WTC11 (cell line): ENCODE measurements at places on chromosomes 12 and 14. TPM values are rescaled to one million over a fixed set of nuclear protein-coding genes. Genes with fewer than 3 reads are reported as not detected.

DNA sequence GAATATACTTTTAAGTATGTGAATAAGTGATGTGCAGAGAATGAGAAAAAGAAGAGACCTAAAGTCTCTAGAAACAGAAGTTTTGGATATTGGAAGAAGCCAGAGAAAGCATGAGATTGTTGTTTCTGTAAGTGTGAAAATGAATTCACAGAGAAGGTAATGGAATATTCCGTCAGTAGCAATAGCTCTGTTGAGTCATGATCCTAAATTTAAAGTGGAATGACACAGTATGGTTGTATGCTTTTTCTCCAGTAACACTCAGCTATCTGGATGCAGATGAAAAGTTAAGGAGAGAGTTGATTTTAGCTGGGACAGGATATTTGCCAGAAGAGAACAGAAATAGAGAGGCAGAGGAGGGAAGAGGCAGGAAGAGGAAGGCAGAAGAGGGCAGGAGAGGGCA, 1166.3 kb downstream of the GALC start:
- DNase-seq: no peak

- no peak for DNase-seq
Measured at GRCh38 chr12:108457006-108457733, 57.9 kb upstream of the FICD start.

GRCh38 chr12:3752741-3753486, at the start of gene CRACR2A:
TSS of gene CRACR2A (minus strand) at chr12:3753109. CDS start at chr12:3696999, 56,110 bp downstream.
- DNase-seq: peak; percentile 87

- no peak for DNase-seq
Measured at GRCh38 chr12:111444925-111445725, 39.4 kb downstream of the SH2B3 start.

GRCh38 chr12:106019144-106019543, 119.6 kb downstream of the NUAK1 start:
- no peak for DNase-seq

GRCh38 chr14:71300566-71301330, 393.5 kb downstream of the PCNX1 start:
- DNase-seq: no peak

- no peak for DNase-seq
Measured at GRCh38 chr14:42541535-42542001, 934.9 kb downstream of the LRFN5 start.

DNA sequence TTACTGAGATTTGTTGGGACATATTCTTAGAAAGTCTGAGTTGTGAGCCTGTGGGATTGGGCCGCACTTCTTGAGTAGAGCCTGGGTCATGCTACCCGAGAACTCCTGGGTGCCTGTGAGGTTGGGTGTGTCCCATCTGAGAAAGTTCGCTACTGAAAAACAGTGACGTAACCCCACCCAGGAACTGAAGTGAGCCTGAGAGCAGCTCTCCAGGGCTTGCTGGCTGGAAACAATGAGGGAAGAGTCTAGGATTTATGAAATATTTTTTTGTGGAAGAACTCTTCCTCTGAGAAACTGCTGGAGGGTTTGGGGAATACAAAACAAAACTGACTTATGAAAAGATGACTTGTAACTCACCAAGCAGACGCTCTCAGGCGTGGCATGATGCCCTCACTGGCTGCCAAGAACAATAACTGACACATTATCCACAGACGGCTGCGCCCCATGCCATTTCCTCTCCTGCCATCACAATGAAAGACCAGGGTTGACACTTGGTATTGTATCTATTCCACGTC, 69.2 kb downstream of the RASSF3 start:
- no peak for DNase-seq

DNA sequence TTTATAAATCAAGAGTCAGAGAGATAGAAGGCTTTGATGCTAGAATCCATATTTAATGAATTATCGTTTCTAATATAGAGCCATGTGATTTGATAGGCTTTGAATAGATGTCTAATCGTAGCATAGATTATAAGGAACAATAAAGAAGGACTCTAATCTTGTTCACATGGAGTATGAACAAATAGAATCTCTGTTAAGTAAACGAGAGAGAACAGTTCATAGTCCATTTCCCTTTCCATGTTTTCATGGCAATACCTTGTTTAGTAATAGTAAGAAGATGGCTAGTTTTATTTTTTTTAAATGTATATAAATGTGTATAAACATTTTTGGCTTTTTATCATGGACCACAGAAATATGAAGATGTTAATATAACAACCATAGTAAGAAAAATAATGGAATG, 32.3 kb upstream of the RAD51AP1 start:
- no peak for DNase-seq

GRCh38 chr12:105229371-105229770, 6.6 kb downstream of the APPL2 start:
- no peak for DNase-seq

DNA sequence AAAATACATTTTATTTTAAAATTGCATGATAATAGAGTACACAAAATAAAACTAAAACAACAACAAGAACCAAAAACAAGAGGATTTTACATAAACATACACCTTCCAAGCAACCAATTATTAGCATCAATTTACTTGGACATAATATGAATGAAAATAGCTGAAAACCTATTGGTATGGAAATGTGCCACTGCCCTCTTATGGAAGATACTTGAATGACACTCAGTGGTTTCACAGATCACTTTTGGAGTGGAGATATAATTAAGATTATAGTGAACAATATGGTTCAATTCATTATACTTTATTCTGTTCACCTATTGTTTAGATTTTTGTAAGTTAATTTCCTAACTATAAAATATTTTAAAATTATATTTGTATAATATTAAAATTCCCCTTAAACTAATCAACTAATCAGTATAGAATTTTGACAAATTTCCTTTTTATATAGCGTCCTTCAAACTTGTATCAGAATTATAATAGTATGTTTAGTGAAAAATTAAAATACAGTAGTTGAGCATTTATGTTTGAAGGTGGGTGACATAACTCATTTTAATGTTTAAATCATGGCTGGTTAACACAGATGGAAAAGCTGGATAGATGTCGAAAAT, 70.1 kb downstream of the SLC6A15 start:
- DNase-seq: no peak

DNA sequence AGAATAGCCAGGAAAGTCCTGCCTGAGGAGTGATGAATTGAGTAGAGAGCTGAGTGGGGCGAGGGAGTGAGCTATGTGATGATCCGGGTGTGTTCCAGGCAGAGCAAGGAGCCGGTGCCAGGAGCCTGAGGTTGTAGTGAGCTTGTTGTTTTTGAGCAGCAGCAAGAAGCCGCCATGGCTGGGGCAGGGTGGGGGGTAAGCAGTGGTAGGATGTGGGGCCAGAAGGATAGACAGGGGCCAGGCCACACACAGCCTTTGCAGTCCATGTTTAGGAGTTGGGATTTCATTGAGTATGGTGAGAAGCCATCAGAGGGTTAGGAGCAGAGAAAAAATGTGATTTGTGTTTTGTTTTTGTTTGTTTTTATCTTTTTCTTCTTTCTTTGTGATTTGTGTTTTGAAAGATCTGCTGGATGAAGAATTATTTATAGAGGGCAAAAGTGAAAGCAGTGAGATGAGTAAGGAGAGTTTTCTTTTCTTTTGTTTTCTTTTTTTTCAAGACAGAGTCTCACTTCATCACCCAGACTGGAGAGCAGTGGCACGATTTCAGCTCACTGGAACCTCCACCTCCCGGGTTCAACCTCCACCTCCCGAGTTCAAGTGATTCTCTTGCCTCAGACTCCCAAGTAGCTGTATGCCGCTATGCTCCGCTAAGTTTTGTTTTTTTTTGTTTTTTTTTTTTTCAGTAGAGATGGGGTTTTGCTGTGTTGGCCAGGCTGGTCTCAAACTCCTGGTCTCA, 92.3 kb upstream of the BCAT1 start:
- DNase-seq: no peak

- DNase-seq: no peak
Measured at GRCh38 chr12:1738446-1738845, 47.6 kb downstream of the ADIPOR2 start.

- DNase-seq: no peak
Measured at GRCh38 chr12:81558031-81558430, 201.1 kb downstream of the PPFIA2 start.

DNA sequence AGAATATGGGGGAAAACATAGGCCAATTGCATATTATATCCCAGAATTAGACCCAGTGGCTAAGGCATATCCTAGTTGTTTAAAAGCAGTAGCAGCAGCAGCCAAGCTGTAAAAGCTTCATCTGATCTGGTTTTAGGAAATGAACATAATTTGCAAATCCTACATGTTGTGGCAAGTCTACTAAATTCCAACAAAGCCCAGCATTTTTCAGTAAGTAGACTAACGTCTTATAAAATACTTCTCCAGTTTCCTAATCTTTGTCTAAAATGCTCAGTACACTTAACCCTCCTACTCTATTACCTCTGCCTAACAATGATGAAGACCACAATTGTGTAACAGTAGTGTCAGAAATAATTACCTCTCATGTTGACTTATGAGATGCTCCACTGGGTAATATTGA, 70.9 kb upstream of the RERGL start:
- no peak for DNase-seq

- DNase-seq: no peak
Measured at GRCh38 chr12:47877081-47877480, 27.7 kb downstream of the VDR start.

DNA sequence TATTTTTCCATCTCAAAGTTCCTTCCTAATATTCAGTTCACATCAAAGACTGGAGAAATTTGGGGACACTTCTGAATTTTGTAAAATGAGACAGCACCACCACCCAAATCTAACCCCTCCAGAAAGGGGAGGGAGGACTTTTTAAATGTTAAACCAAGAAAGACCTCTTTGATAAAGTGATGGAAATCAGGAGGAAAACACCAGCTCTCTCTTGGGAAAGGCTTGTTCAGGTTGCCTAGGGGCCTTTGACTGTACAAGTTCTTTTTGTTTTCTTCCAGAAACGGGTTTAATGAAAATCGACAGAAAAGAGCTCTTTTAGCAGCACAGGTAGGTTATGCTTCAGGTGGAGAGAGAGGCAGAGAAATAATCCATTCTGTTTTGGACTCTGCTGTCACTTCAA, 112.3 kb downstream of the OTOGL start:
- DNase-seq: no peak

DNA sequence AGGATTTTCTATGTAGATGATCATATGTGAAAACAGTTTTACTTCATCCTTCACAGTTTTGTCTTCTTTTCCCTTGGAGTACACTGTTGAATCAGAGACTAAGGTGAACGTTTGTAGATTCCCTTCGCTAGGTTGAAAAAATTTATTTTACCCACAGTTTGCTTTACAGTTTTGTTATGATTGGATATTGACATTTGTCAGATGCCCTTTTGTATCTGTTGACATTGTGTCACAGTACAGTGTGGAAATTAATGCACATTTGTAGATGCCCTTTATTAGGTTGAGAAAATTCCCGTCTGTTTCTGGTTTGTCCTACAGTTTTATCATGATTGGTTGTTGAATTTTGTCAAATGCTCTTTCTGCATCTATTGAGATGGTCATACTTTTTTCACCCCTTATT, 13.3 kb downstream of the G2E3 start:
- DNase-seq: no peak

DNA sequence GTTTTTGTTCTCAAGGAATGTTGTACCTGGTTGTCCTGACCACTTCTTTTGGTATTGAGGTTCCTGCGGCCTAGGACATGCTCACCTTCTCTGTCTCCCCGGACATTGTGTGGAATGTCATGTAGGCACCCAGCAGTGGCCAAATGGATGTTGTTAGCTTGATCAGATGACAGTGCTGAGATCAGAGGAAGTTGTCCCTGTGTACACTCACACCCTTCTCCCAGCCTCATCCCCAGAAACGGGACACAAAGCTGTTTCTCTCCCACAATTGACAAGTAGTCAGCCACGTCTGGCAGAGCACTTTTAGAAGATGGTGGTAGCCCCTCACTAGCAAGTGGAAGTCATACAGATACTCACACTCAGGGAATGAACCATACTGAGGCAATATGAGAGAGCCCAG, 3.0 kb downstream of the PLEKHH1 start:
- no peak for DNase-seq

DNA sequence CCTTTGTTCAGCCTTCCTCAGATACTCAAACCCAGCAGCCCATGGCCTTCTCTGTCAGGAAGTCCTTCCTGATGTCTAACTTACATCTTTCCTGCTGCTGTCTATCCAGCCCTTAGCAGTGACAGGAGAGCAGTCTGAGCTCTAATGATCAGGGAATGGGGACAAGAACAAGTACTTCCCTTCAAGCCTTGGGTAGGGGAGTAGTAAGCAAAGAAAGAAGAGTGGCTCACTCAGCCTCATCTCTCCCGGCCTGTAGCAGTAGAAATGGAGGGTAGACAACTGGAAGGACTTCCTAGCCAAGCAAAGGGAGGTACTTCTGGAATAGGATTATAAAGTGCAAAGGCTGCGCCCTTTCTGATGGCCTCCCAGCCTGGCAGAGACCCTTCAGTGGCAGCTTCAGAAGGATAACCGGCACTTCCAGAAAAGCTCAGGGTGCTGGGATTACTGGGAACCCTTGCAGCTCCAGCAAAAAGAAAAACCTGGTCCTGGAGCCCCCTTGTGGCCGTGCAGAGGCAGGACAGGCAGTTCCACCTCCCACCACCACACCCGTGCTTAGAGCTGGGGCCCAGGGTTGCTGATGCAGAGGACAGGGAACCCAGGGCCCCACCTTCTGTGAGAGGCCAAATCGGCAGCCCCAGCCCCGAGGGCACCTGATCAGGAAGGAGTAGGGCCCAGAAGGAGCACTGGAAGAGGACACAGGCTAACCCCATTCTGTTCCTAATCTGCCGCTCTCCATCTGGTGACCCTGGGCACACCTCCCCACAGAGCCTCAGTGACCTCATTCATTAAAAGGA, 12.4 kb upstream of the SMUG1 start:
- peak; percentile 87 for DNase-seq

GRCh38 chr14:24327303-24327702, 7.6 kb downstream of the ADCY4 start:
- DNase-seq: no peak

- no peak for DNase-seq
Measured at GRCh38 chr12:114384739-114385138, 21.2 kb downstream of the TBX5 start.

DNA sequence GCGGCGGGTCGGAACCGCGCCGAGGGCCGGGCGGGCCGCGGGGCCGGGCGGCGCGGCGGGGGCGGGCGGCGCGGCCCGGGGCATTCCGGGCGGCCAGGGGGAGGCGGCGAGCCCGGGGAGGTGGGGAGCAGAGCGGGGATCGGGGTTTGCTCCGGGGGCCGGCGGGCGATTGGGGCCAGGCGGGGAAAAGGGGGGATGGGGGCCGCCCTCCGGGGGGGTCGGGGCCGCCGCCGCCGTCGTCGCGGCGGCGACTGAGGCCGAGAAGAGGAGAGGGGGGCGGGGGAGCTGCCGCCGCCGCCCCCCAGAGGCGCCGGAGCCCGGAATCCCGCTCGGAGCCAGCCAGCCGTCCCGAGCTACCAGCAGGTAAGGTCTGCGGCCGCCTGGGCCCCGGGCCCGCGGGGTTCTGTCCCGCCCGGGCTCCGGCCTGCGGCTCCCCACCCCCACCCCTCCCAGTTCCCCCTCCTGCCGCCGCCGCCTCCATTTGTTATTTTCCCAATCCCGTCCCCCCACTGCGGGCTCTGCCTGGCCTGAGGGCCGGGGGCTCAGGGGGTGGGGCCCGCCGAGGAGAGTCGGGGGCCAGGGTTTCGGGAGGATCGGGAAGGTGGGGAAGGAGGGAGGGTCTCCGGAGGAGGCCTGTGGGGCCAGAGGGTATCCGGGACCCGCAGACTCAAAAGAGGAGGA, 403 bp downstream of the ATN1 start:
- no peak for DNase-seq

The SLC6A13 gene
- total RNA-seq: 0.21 to 0.55 TPM (median 0.37 TPM) in 3 replicates

The MAP1LC3B2 gene
- total RNA-seq: 2.2 to 3.0 TPM (median 2.5 TPM) in 3 replicates

The COCH gene
- total RNA-seq: 9.4 to 10.6 TPM (median 10.2 TPM) in 3 replicates

The GPRC5A gene
- total RNA-seq: 1.1 to 1.3 TPM (median 1.3 TPM) in 3 replicates

The STAB2 gene
- 0.11 to 0.48 TPM (median 0.16 TPM) in 3 replicates for total RNA-seq

The DCAF5 gene
- total RNA-seq: 28.9 to 30.3 TPM (median 29.1 TPM) in 3 replicates

The LLPH gene
- total RNA-seq: 26.5 to 31.5 TPM (median 29.7 TPM) in 3 replicates

The CRIP1 gene
- 4.8 to 9.0 TPM (median 5.8 TPM) in 3 replicates for total RNA-seq

The FSCB gene
- total RNA-seq: not detected in 3 replicates

The CLEC2A gene
- 2.1 to 3.5 TPM (median 2.7 TPM) in 3 replicates for total RNA-seq

The AICDA gene
- 0.13 TPM in 1 of 3 replicates, not detected in the others for total RNA-seq
